ENCODE measurements at places on chromosomes 3 and 15. TPM values are rescaled to one million over a fixed set of nuclear protein-coding genes. Genes with fewer than 3 reads are reported as not detected.

Gene HGD
- total RNA-seq, result not detected

GRCh38 chr3:127306361-127307111 lies 18.7 kb upstream of the PRR20G start:
- DNase-seq, result no peak

- no peak for DNase-seq
Observed at GRCh38 chr15:45393851-45394250, 15.5 kb upstream of the GATM start.

- peak; percentile 60 for DNase-seq
Observed at GRCh38 chr3:182793663-182794454, 555 bp downstream of the ATP11B start.

GRCh38 chr3:159887911-159888310 lies 100.7 kb upstream of the IL12A start:
- DNase-seq, result no peak

DNA sequence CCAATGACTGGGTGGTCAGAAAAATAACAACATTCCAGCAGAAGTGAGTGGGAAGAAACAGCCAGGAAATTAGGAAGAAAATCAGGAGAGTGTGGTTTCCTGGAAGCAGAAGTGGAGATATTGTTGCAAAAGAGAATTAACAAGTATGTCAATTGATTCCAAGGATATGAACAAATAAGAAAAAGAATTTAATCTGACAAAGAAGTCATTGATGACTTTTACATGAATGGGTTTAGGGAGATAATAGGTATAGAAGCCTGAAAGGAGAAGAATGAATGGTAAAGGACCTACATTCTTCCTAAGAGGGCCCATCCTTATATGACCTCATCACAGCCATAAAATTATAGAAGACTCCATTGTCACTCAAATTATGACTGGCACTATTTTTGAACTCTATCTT lies 1440.1 kb downstream of the OTOL1 start:
- DNase-seq, result no peak

GRCh38 chr15:68830141-68830785 lies 9.6 kb upstream of the ANP32A start:
- no peak for DNase-seq

DNA sequence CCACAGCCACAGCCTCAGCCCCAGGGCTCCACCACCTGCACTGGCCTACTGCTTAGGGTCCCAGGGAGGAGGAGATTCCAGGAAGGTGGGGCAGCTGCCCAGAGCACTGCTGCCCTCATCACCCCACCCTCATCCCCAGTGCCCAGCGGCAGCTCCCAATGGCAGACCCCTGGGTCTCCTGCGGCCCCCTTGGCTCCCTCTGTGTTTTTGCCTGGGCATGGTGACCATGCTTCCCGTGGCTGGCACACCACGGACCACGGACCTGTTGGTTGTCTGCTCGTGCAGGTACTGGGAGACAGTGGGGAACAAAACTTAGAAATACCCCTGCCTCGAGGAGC lies 2.7 kb downstream of the CHST13 start:
- no peak for DNase-seq

Gene FYTTD1
- 49.0 TPM for total RNA-seq

DNA sequence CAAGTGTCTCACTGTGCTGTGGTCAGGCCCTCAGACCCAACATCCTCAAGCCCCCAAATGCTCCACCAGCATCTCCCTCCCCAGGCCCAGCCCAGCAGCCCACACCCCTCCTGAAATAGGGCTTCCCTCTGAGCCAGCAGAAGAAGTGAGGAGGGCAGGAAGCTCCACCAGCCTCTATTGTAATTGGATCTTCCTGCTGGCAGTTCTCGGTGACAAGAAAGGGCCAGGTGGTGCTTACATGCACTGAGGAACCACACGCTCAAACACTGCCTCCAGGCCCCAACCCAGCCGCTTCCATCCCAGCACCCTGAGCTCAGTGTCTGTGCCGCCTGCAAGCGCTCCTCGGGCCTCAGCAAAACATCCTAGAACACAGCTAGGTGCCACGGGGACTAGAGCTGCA lies 96.7 kb downstream of the ATP10A start:
- DNase-seq, result no peak

DNA sequence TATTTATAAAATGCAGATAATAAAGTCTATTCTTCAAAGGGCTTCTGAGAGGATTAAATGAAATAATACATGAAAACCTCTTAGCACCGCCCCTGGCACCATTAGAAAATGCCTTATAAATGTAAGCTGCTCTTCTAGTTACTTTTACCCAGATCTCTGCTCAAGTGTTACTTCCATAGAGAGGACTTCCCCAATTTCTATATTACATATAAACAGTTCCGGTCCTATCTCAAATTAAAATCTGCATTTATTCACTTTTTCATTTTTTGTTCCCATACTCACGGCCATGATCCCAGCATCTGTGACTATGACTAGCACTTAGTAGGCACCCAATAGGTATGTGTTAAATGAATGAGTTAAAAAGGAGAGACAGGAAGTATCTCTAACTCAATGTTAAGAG lies 890.9 kb upstream of the CFAP20DC start:
- no peak for DNase-seq

DNA sequence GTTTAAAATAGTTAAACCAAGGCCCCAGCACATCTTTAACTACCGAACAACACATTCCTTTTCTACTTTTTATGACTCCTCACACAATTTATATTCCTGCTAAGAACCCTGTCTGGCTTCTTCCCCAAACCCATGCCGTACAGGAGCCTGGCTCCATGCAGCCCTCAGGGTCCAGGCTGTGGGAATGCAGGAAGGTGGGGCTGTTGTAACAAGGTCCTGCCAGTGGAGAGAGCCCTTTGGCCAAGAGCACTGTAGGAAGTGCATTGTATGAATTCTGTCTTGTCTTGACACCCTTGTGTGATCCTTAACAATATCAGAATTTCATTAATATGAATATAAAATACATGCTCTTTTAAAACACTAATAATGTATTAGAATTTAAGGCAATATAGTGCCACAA lies 563.8 kb downstream of the TBL1XR1 start:
- DNase-seq, result no peak

GRCh38 chr15:96031426-96032110 lies 298.9 kb upstream of the NR2F2 start:
- no peak for DNase-seq

Gene LMOD3
- not detected for total RNA-seq

DNA sequence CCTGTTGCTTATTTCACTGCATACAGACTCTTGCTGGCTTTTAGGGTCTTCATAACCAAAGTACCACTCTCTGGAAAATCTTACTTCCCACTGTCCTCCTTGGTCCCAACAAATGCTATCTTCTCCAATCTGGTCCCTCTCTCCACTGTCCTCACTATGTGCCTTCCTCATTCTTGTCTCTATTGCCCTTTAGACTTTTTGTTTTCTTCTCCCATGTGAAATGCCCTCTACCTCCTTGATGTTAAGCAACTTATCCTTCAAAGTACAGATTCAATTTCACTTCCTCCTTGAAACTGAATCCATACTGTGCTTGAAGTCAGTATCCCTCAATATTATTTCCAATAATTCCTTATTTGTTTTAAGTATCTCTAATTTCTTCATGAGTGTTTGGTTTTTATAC lies 60.8 kb downstream of the CGGBP1 start:
- DNase-seq, result no peak

DNA sequence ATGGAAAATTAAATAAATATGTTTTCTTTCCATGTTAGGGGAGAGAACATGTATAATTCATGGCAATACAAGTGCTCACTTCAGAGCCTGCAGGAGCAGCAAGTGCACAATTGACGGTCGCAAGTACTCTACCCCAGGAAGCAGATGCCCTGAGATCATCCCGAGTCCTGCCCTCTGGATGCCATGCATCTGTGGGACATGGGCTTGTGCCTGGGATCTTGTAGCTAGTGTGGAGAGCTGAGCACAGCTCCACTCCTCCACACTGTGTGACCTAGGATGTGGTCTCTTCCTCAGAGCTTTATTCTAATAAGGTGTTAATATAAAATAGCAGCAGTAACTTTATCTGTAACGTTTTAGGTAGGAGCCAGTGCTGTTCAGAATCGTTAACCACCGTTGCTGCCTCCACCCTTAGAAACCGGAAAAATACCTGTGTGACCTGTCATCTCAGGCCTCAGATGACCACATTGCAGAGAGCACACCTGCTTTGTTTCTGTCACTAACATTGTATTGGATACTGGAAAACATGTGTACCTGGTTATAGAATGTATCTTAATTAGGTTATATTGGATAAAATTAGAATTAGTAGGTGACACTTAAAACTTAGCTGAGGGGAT lies 105.0 kb upstream of the GOLGA6L6 start:
- DNase-seq, result no peak

Gene MAGEL2
- total RNA-seq, result not detected

DNA sequence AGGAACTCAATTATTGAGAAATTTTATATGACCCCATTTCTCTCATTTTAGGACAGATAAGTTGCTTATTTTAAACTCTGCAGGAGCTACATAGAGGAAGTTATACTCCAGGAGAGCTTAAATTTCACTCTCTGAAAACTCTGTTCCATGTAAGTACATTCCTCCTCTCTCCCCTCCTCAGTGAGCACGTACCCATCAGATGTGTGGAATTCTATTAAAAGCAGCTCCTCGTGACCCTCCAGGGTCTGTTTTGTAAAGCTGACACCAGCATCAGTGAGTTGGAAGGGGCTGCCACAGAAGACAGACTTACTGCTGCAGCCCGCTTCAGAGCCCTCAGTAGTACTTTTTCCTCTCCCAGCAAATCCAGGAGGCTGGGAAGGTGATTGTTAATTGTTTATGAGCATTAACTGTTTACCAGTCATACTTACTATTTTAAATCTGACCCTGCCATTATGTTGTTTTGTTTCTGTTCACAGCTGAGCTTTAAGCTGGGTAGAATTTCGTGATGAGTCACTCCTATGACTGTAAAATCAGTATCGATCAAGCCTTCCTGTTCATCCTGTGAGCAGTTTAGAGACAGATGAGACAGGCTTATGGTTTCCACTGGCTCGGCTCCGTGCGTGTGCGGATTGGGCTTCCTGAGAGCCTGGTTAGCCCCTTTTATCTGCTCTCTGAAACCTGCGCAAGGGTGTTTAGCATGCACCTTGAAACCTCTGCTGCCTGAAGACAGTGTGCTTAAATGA lies 20.4 kb downstream of the IGF1R start:
- DNase-seq, result peak; percentile 93
